H7 (cell line): ENCODE measurements at places on chromosomes 6 and 20. TPM values are rescaled to one million over a fixed set of nuclear protein-coding genes. Genes with fewer than 3 reads are reported as not detected.

The SLC35D3 gene
- 0.42 and 0.63 TPM in 2 replicates for total RNA-seq

DNA sequence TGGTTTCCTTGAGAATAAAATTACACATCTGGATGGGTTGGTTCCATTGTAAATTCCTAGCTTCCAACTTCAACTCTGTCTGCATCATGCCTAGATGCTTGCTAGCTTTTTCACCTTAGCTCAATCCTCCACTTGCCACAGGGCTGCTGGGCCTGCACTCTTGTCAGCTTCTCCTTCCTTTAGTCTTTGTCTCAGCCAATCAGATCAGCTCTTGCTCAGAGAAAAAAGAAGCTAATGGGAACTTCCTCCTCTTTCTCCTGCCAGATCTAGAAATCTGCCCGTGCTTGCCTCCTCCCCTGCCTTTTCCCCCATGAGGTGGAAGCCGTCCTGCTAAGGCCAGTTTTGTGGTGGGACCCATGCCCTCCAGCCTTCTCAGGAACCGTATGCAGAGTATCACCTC lies 18.5 kb downstream of the RAE1 start:
- DNase-seq = no peak

DNA sequence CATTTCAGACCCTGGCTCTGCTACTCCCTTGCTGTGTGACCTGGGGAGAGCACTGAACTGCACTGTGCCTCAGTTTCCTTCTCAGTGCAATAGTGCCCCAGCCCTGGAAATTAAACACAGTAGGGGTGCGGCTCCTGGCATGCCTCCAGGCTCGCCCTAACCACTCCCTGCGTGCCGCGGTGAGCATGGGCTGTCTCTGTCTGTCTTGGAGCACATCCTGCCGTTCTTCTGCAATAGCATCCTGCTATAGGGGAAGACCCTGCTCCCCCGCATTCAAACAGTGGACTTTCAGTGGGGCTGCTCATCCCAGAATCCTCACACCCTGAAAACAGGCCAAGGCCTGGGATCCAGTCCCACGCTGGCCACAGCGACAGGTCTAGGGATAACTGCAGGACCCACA lies 129.5 kb downstream of the FOXC1 start:
- no peak for DNase-seq

DNA sequence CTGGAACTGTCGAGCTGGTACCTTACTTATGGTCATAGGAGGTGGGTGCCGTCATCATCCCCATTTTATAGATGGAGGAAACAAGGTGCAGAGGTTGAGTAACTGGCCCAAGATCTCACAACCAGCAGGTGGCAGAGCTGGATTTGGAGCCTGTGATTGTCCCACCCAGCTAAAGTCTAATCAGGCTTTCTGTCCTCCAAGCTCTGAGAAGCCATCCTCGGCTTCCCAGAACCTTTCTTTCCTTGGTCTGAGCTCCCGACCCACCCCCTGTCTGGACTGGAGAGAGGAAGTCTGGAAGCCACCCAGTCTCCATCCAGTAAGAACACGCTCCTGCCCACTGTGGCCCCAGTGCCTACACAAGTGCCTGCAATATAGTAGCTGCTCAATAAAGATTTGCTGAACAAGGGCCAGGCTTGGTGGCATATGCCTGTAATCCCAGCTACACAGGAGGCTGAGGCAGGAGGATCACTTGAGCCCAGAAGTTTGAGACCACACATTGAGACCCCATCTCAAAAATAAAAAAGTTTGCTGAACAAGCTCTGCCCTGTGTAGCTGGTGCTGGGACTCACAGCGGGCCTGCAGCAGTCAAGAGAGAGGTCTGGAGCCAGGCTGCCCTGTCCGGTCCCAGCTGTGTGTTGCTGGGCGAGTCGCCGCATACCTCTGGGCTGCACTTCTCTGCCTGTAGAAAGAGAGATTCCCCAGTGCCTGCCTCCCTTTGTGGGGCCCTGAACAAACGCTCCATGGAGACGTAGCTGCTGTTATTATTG lies 32.5 kb upstream of the DLGAP4 start:
- peak; percentile 60 for DNase-seq
